ENCODE measurements at places on chromosomes 1 and 21. TPM values are rescaled to one million over a fixed set of nuclear protein-coding genes. Genes with fewer than 3 reads are reported as not detected.

GRCh38 chr1:114037962-114038816, 58.9 kb downstream of the OLFML3 start:
- no peak for DNase-seq

The TARS2 gene
- 14.5 TPM for polyA plus RNA-seq

GRCh38 chr1:232927830-232928505, 22.4 kb upstream of the NTPCR start:
- DNase-seq: no peak

DNA sequence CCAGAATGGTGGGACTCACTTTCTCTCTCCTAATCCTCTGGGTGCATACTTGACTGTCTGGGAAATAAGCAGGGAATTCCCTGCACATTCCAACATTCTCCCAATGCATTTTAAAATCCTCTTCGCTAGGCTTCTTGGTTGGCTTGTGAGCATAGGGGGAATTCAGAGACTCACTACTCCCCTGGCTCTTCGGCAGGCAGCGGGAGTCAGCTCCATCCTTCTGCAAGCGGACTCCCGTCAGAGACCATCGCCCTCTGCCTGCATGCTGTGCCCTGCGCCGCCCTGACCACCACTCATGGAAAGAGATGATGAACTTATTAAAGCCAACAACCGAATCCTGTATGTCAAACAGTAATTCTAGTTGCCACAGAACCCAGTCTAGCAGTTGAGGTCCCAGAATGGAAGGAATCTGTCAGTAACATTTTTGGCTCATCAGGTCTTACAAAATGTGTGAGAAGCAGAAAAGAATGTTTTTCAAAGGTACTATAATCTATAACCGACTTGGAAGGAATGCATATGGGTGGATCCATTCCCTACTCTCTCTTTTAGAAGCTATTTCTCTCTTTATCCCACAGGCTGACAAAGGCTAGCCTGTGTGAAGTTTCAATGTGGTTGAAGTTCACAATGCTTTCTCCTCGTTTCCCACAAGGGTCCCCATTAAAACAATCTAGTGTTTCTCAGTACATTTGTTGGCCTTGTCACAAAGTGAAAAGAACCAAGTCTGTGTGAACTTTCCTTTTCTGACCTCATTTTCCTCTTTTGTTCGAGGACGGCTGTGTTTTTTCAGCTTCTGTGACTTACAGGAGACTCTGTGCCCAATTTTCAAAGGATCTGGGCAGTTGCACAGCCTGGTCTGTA, 119.1 kb upstream of the ADAR start:
- no peak for DNase-seq

DNA sequence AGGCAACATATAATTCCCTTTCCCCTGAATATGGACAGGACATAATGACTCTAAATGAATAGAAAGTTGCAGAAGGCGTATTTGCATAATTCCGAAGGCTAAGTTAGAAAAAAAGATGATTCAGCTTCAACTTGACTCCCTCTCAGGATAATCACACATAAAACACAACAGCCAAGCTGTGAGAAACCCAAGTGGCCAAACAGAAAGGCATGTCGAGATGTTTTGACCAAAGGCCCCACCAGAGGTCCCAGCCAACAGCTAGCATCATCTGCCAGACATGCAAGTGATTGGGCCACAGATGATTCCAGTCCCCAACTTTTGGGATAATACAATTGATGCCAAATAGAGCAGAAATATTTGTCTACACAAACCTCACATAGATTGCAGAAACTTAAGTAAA, 444.9 kb downstream of the LTN1 start:
- no peak for DNase-seq

The NEXN gene
- polyA plus RNA-seq: 39.9 TPM

- DNase-seq: no peak
These were observed 819 bp downstream of the PYHIN1 start for GRCh38 chr1:158932171-158932570.

DNA sequence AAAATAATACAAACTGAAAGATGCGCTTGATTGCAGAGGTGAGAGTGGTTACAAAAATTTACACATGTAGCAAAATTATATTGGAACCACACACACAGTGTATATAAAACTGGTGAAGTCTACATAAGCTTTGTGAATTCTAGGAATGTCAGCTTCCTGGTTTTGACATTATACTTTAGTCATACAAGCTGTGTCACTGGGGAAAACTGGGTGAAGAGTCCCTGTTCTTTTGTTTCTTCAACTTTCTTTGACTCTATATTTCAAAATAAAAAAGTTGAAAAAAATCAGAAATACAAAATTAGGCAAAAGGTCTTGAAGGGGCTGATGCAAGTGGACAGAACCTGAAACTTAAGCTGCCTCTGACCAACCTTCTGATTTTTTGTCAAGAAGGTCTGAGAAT, 3.0 kb downstream of the C1QC start:
- DNase-seq: no peak

DNA sequence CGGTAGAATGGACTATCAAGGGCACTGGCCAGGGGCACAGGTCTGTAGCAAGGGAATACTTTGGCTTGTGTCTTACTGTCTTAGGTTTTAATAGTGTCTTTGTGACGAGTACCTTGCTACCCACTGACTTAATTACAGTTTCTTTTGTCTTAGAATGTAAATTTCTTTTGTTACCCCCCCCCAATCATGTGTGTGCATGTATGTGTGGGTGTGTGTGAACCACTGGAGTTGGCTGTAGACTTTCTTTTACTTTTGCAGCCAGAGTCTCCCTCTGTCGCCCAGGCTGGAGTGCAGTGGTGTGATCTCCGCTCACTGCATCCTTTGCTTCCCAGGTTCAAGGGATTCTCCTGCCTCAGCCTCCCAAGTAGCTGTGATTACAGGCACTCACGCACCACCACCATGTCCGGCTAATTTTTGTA, 61.8 kb upstream of the CLDN14 start:
- no peak for DNase-seq

GRCh38 chr1:215064327-215064726, 18.2 kb upstream of the KCNK2 start:
- no peak for DNase-seq

DNA sequence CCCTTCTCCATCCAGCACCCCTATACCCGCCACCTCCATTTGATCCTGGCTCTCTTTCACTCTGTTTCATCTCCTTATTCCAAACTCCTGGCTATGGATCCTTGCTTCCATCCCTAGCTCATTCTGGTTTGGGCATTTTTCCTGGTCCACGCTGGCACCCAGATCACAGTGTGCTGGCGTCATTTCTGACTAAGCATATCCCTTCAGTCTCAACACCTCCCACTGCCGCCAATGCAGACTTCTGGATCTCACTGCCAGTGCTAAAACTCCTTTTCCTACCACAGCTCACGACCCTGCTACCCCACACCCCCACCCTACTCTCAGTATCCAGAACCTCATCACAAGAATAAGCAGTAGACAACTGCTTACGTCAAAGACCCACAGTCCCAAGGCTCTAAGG, 16.3 kb downstream of the SEC16B start:
- no peak for DNase-seq

DNA sequence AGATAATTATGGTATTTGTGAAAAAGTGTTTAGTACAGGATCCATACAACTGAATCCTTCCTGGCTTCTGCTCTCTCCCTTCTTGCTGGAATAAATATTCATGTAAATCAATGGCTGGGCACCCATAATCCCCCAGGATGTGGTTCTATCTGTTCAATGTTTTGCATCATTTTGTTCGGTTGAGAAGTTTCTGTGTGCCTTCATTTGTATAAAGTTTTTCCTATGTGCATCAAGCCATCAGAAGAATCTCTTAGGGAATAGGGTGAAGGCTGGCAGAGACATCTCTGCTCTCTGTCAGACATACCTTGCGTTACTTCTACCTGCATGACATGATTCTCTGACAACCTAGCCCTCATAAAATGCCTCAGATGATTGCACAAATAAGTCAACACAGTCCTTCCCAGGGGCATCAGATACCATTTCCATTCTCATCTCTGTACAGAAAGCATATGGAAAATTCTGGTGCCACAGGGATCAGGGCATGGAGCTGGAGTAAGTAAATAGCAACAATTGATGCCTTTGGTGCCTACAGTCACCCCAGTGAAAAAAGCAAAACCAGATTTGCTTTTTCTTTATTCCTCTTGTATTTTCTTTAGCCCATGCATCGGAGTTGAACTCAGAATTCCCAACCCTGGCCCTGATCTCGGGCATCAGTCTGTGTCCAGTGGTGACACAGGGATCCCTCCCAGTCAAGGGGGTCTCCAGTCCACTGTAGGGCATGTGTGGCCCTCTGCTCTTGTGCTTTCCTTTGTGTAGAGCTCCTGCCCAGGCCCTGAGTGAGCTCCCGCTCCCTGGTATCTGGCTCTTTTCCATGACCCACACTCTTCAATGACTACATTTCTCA, 39.7 kb upstream of the ATP1A1 start:
- DNase-seq: no peak

The MAP1LC3C gene
- polyA plus RNA-seq: 0.12 TPM

The CELA2B gene
- polyA plus RNA-seq: not detected

The SPRR2B gene
- polyA plus RNA-seq: not detected

The GRHL3 gene
- polyA plus RNA-seq: 0.04 TPM

DNA sequence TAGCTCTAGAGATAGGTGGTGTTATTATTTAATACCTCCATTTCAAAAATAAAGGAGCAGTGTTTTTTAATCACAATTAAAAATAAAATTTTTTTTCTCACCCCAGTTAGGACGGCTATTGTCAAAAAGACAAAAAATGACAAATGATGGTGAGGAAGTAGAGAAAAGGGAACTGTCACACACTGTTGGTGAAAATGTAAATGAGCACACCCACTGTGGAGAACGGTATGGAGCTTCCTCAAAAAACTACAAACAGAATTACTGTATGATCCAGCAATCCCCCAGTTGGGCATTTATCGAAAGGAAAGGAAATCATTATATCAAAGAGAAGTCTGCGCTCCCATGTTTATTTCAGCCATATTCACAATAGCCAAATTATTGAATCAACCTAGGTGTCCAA, 148.7 kb upstream of the NR5A2 start:
- DNase-seq: no peak

The HPDL gene
- polyA plus RNA-seq: 0.50 TPM

- no peak for DNase-seq
These were observed 106.0 kb upstream of the IFFO2 start for GRCh38 chr1:19062258-19063029.

All from AG04450 (cell line).